Stimulated activated CD4-positive, alpha-beta T cell treated with anti-CD3 and anti-CD28 coated beads, Interleukin-1b, Interleukin-23, amount 100 ng/mL, for 1 hour (primary cell): ENCODE measurements at places on chromosomes 4 and X.

- no peak for DNase-seq
These were observed 76.0 kb downstream of the GLRA3 start for GRCh38 chr4:174753021-174753420.

DNA sequence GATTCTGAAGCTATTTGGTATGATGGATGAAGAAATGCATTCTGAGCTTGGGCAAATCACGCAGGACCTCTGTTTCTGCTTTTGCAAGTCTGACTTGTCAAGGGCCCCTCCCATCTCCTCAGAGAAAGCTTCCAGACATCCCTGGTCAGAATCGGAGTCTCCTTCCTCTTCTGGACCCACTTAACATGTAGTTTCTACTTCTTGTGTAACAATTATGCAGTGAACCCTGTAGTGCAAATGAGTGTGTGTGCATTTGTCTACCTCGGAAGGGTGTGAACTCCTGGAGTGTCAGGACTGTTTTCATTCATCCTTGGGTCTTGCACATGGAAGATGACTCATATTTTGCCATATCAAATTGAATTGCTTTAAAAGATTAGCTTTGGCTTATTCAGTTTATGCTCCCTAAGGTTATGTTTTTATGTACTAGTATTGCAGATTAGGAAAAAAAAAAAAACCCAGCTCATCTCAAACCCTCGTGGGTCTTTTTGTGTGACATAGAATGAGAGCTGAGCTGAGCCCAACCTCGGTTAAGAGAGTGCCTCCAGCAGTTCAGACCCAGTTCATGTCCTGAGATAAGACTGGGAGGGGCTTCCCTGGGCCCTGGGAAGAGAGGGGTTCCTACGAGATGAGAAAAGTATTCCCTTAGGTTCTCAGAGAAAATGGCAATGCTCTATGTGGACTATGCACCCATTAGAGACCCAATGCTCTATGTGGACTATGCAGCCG, 61.1 kb upstream of the RPL34 start:
- no peak for DNase-seq

DNA sequence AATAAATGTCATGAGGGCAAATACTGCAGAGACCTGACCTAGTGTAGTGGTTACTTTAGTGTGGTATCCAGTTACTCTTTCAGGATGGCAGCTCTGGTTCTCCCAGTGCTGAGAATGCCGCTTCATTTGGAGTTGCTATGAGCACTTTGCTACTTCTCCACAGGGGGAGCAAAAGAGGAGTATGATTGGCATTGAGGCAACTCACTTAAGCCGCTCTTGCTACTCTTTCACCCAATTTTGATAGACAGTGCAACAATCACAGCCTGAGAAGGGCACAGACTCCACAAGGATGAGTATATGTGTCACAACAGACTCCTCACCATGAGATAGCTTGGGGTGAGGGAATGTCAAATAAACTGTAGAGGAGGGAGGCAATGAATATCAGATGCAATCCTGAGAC, 81.2 kb downstream of the NPY1R start:
- no peak for DNase-seq

GRCh38 chr4:42489095-42489494, 91.8 kb downstream of the SHISA3 start:
- DNase-seq: no peak

DNA sequence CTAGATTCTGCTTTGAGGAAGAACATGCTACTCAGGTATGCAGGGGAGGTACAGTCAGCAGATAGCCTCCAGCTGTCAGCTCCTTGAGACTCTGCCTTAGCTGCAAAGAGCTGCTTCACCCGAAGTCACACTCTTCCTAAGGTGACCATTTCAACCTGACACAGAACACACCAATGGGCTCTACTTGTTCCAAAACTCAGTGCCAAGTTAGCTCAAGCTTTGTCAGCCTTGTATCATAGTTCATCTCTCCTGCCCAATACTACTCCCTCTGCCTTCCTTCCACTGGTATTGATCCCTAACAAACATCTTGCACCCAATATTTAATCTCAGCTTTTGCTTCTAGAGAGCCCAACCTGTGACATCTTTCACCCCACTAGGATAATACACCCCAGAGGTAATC, 7.8 kb upstream of the SMARCA1 start:
- no peak for DNase-seq

- DNase-seq: no peak
These were observed 559 bp downstream of the SLC9A7 start for GRCh38 chrX:46758163-46758955.

GRCh38 chr4:32032136-32032672, 1312.0 kb downstream of the PCDH7 start:
- DNase-seq: no peak

DNA sequence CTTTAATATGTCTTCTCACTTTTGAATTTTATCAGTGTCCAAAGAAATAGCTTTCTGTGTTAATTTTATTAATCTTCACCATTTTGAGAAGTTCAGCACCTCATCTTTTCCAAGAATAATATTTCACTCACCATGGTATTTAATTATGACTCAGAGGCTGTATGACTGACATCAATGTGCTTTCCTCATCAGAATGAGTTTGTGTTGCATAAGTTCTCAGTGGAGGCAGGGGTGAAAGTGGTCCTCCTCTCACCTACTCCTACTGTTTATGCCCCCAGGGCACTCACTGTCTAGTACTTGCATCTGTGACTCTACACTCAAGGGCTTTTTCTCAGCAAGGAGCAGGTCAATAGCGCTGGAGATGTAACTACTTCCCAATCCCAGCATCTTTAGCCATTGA, 905.3 kb upstream of the INTU start:
- no peak for DNase-seq
